ENCODE measurements at places on chromosomes 1 and 21. TPM values are rescaled to one million over a fixed set of nuclear protein-coding genes. Genes with fewer than 3 reads are reported as not detected.
A peak's percentile ranks its signal among the peaks of the same experiment; 100 is the strongest.

ZBTB8B gene
- 1.8 TPM for polyA plus RNA-seq

LIN28A gene
- polyA plus RNA-seq: 0.06 TPM

LENEP gene
- 0.64 TPM for polyA plus RNA-seq

AADACL3 gene
- not detected for polyA plus RNA-seq

MSH4 gene
- 0.24 TPM for polyA plus RNA-seq

AIRE gene
- polyA plus RNA-seq: 0.21 TPM

ETNK2 gene
- polyA plus RNA-seq: 9.2 TPM

SFN gene
- polyA plus RNA-seq: 0.81 TPM

CELA2A gene
- polyA plus RNA-seq: 0.34 TPM

DNA sequence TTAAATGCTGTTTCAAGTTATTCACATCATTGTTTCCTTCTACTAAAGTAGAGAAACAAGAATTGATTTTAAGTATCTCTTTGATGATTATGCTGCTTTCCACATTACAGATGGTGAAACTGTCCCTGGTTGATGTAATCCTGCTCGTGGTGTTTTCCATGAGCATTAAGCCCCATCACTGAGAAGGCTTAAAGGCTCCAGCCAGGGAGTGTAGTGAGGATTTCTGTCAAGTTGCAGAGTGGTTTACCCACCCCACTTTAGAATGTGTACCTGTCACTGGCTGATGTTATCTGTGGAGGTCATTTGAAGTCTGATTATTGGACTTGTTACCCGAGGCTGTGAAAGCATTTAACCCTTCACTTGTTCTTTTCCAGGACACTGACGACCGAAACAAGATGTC lies 12.9 kb downstream of the CERS2 start:
- H3K27ac ChIP-seq: no peak overlapping the region
- no peak for DNase-seq
- no peak overlapping the region for H3K4me3 ChIP-seq
- H3K27me3 ChIP-seq: no peaks in the 10 kb centered on the region
- peaks cover 100% of the 10 kb centered on the region for H3K36me3 ChIP-seq

DNA sequence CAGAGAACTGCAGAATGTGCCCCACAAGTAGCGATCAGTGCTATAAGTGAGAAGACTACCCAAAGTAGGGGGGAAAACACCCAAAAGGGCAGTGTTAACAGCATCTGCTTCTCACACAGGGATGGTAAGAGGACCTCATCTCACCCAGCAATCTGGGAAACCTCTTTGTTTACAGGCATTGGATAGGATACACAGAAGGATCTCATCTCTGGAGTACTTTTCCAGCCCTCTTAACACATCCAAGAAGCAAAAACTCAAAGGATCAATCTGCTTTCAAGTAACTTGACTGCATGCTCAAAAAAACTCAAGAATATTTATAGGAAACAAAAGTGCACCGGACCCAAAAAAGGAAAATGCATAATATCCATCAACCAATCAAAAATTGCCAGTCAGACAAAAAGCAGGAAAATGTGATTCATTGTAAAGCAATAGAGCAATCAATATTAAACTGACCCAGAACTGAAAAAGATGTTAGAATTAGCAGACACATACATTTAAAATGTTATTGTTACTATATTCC lies 311.0 kb upstream of the CXADR start:
- no peaks in the 10 kb centered on the region for H3K4me1 ChIP-seq
- H3K4me3 ChIP-seq: no peak overlapping the region
- DNase-seq: no peak
- no peaks in the 10 kb centered on the region for H3K27me3 ChIP-seq
- no peak overlapping the region for H3K27ac ChIP-seq

DNA sequence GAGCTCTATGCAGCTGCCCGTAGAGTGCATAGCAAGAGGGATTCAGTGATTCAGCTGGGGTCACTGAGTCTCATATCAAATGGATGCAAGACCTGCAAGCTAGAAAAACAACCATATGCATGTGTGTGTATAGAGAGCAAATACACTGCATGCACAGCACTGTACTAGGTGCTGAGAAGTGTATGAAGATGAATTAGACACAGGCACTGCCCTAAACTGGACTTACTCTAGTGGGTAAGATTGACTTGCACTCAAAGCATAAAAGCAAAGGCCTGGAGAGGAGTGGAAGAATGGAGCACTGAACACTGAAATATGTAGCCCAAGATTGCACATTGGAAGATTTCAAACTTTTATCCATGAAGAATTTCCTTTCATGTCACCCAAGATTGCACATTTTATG lies 5.5 kb upstream of the GBP1 start:
- H3K27me3 ChIP-seq: no peaks in the 10 kb centered on the region
- peaks cover 14% of the 10 kb centered on the region for H3K4me1 ChIP-seq
- no peak overlapping the region for H3K4me3 ChIP-seq
- no peak for DNase-seq
- peak overlapping the region; percentile 65 for H3K27ac ChIP-seq
- no peaks in the 10 kb centered on the region for H3K36me3 ChIP-seq

- no peaks in the 10 kb centered on the region for H3K27me3 ChIP-seq
- no peak overlapping the region for H3K4me3 ChIP-seq
- peaks cover 42% of the 10 kb centered on the region for H3K4me1 ChIP-seq
Measured at GRCh38 chr1:159092036-159092760, 15.6 kb upstream of the AIM2 start.

DNA sequence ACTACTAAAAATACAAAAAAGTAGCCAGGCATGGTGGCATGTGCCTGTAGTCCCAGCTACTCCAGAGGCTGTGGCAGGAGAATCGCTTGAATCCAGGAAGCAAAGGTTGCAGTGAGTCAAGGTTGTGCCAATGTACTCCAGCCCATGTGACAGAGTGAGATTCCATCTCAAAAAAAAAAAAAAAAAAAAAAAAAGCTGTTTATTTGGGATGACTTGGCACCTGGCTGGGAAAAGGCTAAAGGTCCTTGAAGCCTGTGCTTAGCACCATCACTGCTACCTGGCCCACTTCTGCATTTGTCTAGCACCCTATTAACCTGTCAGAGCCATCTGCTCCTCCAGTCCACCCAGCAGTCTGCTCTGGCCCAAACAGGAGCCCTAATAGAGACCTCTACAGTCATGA lies 25.0 kb downstream of the PRDX6 start:
- no peak overlapping the region for H3K27ac ChIP-seq
- no peaks in the 10 kb centered on the region for H3K4me1 ChIP-seq
- DNase-seq: no peak
- no peak overlapping the region for H3K4me3 ChIP-seq

DNA sequence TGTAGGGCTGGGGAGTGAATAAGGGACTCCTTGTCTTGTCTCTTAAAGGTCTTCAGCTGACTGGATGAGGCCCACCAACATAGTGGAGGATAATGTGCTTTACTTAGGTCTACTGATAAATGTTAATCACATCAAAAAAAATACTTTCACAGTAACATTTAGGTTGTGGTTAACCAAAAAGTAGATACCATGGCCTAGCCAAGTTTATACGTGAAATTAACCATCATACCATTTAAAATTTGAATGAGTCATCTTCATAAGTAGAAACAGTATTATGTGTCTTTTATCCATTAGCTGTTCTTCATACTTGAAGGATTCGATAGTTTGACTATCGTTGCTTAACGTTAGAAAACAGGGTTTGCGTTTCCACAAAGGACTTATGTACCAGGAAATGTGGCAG lies 80.9 kb downstream of the MTR start:
- H3K36me3 ChIP-seq: peaks cover 38% of the 10 kb centered on the region
- no peak overlapping the region for H3K4me3 ChIP-seq
- DNase-seq: no peak
- no peaks in the 10 kb centered on the region for H3K4me1 ChIP-seq

DNA sequence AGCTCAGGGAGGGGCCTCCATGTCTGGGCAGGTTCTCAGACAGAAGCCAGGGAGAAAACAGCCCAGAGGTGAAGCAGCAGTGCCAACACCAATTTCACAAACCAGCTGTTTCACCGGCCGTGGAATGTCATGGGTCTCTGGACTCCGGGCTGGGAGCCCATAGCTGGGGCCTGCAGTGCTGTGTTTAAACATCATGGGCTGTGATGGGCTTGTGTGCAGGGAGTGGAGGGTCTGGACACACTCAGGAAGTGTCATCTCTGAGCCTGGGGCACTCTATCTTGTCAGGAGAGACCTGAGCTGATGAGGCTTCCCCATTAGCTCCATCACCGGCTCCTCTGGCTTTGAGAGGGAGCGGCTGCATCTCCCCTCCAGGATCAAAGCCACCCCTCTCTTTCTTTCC lies 173.6 kb upstream of the IGSF21 start:
- no peak overlapping the region for H3K4me3 ChIP-seq
- no peaks in the 10 kb centered on the region for H3K27me3 ChIP-seq
- DNase-seq: no peak
- no peak overlapping the region for H3K27ac ChIP-seq

DNA sequence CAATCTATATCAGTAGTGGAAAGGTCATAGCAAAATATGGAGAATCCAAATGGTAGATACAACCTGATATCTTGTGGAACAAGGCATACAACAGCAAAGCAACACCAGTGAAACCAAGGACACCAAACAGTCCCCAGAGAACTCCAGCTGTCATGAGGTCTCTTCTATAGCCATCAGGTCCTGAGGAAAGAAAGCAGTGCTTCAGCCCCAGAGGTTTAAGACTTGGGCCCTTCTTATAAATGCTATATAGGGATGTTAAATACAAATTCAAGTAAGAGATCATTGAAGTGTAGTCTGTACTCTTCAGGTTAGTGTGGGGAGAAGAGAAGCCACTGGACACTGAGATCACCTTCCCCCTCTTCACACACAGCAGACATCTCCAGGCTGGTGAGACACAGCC lies 10.1 kb downstream of the FCRL2 start:
- H3K4me3 ChIP-seq: no peak overlapping the region
- no peak overlapping the region for H3K27ac ChIP-seq
- no peaks in the 10 kb centered on the region for H3K36me3 ChIP-seq
- H3K27me3 ChIP-seq: no peaks in the 10 kb centered on the region
- DNase-seq: no peak
- H3K4me1 ChIP-seq: no peaks in the 10 kb centered on the region

- no peaks in the 10 kb centered on the region for H3K4me1 ChIP-seq
- no peaks in the 10 kb centered on the region for H3K27me3 ChIP-seq
- H3K27ac ChIP-seq: no peak overlapping the region
- H3K4me3 ChIP-seq: no peak overlapping the region
- no peaks in the 10 kb centered on the region for H3K36me3 ChIP-seq
Measured at GRCh38 chr1:23999156-23999671, 19.1 kb upstream of the SRSF10 start.

DNA sequence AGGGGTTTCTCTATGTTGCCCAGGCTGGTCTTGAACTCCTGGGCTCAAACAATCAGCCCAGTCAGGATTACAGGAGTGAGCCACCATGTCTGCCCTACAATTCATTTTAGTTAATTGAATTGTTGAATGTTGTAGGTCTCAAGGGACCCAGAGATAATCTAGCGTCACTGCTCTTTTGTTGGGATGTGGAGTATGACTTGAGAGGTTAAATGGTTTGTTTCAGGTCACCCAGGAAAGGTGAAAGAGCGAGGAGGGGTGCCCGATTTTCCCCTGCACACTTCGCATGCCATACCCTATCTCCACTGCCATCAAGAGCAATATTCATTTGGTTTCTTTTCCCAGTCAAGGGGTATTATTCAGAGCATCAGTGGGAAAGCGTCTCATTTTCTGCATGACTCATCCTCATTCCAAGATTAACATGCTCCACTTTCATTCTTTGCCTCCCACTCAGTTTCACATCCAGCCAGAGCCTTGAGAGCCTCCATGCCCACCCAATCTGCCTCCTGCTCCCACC lies 13.1 kb upstream of the SLC30A1 start:
- H3K27ac ChIP-seq: peak overlapping the region; percentile 33
- no peaks in the 10 kb centered on the region for H3K27me3 ChIP-seq
- H3K4me3 ChIP-seq: no peak overlapping the region
- no peak for DNase-seq
- H3K4me1 ChIP-seq: peaks cover 6% of the 10 kb centered on the region
- H3K36me3 ChIP-seq: no peaks in the 10 kb centered on the region

- no peaks in the 10 kb centered on the region for H3K4me1 ChIP-seq
- H3K27me3 ChIP-seq: peaks cover 12% of the 10 kb centered on the region
- DNase-seq: no peak
- no peak overlapping the region for H3K27ac ChIP-seq
- no peaks in the 10 kb centered on the region for H3K36me3 ChIP-seq
- no peak overlapping the region for H3K4me3 ChIP-seq
Measured at GRCh38 chr1:208654241-208654640, 410.1 kb upstream of the PLXNA2 start.

DNA sequence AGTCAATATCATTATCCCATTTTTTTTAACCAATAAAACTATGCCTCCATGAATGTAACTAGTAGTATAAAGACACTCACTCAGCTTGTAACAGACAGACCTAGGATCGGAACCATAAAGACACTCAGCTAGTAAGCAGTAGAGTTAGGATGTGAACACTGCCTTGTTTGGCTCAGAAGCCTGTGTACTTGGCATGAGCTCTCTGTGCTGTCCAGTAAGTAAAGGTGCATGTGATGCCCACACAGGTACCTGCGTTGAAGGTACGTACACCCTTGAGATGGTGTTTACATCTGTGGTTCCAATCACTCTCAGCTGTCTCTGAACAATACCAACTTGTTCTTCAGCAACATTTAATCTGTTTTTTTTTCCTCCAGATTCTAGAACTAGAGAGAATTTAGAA lies 252.1 kb upstream of the SGIP1 start:
- peaks cover 38% of the 10 kb centered on the region for H3K4me1 ChIP-seq
- H3K27ac ChIP-seq: peak overlapping the region; percentile 57
- H3K4me3 ChIP-seq: no peak overlapping the region
- no peaks in the 10 kb centered on the region for H3K27me3 ChIP-seq

- no peak overlapping the region for H3K4me3 ChIP-seq
- no peaks in the 10 kb centered on the region for H3K36me3 ChIP-seq
- no peak overlapping the region for H3K27ac ChIP-seq
- H3K27me3 ChIP-seq: no peaks in the 10 kb centered on the region
Measured at GRCh38 chr1:71294178-71294577, 213.3 kb upstream of the ZRANB2 start.

DNA sequence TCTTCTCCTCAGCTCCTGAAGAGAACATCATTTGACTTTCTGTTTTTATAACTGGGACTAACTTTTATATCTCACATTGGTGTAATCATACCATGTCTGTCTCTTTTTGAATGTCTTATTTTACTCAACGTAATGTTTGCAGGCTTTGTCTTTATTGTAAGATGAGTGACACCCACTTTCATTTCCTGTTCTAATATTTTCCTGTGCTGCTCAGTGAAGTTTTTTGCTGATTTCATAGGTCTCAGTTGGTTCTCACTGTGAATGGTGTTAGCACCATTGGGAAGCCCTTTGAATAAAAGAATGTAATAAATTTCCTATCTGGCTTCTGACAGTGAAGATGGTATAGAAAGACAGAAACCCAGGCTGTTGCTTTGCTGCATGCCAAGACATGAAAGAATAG lies 84.0 kb downstream of the RAVER2 start:
- peaks cover 34% of the 10 kb centered on the region for H3K36me3 ChIP-seq
- H3K27ac ChIP-seq: no peak overlapping the region
- no peaks in the 10 kb centered on the region for H3K27me3 ChIP-seq
- DNase-seq: no peak

- DNase-seq: no peak
- H3K4me3 ChIP-seq: no peak overlapping the region
- no peaks in the 10 kb centered on the region for H3K4me1 ChIP-seq
Measured at GRCh38 chr21:30102871-30103270, 63.7 kb downstream of the CLDN17 start.

GRCh38 chr1:153646672-153647345 lies 11.7 kb upstream of the SNAPIN start:
- peaks cover 59% of the 10 kb centered on the region for H3K36me3 ChIP-seq
- no peak for DNase-seq
- H3K27ac ChIP-seq: peak overlapping the region; percentile 65
- H3K4me1 ChIP-seq: no peaks in the 10 kb centered on the region
- H3K4me3 ChIP-seq: no peak overlapping the region

All from left lung (tissue), 14 donors.